NCI-H2171 treated with DMSO at 0.1 percent for 48 hours (cell line): ENCODE measurements at places on chromosomes 12 and 14.

- no peak for DNase-seq
Observed at GRCh38 chr12:124498275-124499189, 68.9 kb downstream of the NCOR2 start.

DNA sequence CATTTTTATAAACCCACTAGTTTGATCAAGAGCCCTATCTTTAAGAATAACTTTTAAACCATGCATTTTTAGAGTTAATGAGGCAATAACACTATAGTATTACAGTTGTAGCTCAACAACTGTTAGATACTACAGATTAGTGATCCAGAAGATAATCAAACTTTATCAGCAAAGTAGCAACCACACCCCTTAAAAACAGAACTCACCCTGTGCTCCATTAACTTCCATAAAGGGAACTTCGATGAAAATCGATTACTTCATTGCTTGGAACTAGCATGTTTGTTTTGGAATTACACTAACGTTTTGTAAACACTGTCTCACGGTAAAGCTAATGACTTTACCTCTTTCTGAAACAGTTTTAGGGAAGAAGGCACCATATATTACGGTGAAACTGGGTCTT lies 1.4 kb downstream of the SGPP1 start:
- no peak for DNase-seq

DNA sequence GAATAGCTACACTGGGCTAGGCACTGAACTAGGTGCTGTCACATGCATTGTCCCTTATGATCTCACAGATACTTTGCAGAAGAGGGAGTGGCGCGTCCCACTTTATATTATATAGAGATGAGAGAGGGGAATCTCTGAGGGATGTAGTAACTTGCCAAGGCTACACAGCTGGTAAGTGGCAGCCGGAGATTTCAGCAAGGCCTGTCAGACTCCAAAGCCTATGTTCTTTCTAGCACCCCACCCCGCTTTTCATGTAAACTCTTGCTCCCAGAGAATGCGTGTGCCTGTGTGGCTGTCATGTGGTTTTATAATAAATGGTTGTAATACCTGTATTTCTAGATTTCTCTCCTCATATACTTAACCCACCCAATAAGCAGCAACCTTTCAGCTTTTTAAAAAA lies 39.1 kb downstream of the WDR20 start:
- no peak for DNase-seq

- no peak for DNase-seq
Observed at GRCh38 chr14:32438517-32438916, 109.4 kb downstream of the AKAP6 start.

- no peak for DNase-seq
Observed at GRCh38 chr14:92800525-92800924, 6.4 kb downstream of the GOLGA5 start.
